ENCODE measurements at places on chromosomes 5 and 9.

DNA sequence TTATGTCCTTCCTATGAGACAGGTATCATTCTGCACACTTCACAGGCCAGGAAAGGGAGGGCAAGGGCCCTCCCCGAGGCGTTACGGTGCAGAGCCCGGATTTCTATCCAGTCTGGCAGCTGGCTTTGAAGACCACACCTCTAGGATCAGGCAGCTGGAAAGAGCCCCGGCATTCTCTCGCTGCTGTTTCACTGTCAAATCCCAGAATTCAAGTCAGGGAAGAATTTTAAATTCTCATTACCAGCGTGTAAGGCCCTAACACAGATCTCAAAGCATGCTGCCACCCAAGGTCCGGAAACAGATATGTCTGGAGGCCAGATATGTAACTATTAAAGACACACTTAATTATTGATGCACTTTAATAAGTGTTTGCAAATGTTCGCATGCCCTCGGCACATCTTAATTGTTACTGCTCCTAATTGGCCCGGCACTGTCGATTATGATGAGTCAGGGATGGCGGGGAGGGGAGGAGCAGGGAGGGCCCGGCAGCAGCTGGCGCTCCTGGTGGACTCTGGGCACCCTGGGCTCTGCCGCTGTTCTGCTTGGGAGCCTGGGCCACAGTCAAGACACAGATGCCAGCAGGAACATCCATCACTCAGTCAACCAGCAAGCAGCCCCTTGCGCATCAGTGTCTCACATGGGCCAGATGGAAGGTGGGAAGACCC, 76.3 kb upstream of the BARHL1 start:
- DNase-seq: no peak

GRCh38 chr5:170302653-170303501, 5.3 kb upstream of the LCP2 start:
- DNase-seq: peak; percentile 91

- DNase-seq: no peak
Observed at GRCh38 chr9:79807971-79808370, 236.2 kb downstream of the TLE4 start.

- no peak for DNase-seq
Observed at GRCh38 chr5:581266-581665, 30.9 kb upstream of the CEP72 start.

DNA sequence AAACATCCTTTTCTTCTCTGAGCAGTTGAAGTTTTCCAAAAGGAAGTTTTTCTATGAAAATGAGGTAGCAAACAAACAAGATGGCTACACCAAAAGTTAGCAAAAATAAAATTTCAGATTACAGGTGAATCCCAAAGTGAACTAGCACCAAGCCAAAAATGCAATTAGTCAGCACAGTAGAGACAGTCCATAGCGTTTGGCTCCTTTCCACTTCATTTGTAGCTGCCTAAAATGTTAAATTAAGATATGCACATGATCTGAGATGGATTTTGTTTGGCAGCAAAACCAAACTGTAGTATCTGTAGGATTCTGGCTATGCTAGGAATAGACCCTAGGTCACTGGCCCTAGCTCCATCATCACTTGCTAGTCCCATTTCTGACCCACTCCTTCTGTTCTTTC, 45.7 kb upstream of the SHOC1 start:
- DNase-seq: no peak

DNA sequence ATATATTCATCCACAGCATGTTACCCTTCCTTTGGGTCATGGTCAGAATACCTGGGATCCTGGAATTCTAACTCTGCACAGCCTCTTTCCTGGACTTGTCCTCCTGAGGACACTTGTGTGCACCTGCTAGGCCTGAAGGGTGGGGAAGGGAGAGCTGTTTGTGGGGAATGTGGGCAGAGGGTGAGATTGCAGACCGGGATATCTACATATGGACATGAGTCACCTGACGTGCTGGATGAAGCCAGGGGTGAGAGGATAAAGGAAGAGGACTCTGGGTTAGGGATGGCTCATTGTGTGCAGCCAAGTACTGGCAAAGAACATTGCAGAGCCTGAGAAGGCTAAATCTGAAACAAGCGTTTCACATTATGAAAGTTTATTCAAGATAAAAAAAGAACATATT, 241.4 kb upstream of the RPS23 start:
- DNase-seq: no peak

DNA sequence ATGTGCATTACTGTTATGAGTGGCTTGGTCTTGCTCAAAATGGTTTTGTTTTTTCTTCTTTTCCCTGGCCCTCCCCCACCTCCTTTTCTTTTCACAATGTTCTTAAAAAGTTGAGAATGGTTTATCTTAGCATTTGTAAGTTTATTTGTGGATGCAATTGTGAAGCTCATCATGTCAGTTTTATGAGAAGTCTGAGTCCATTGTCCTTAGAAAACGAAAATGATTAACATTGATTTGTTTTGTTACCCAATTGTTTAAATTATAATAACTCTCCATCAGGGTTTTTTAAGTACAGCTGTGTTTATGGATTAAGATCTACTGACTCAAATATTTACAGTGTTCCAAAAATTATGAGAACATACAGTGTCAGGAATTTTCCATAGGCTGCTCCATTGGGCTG, 511.3 kb upstream of the PAPPA start:
- no peak for DNase-seq

DNA sequence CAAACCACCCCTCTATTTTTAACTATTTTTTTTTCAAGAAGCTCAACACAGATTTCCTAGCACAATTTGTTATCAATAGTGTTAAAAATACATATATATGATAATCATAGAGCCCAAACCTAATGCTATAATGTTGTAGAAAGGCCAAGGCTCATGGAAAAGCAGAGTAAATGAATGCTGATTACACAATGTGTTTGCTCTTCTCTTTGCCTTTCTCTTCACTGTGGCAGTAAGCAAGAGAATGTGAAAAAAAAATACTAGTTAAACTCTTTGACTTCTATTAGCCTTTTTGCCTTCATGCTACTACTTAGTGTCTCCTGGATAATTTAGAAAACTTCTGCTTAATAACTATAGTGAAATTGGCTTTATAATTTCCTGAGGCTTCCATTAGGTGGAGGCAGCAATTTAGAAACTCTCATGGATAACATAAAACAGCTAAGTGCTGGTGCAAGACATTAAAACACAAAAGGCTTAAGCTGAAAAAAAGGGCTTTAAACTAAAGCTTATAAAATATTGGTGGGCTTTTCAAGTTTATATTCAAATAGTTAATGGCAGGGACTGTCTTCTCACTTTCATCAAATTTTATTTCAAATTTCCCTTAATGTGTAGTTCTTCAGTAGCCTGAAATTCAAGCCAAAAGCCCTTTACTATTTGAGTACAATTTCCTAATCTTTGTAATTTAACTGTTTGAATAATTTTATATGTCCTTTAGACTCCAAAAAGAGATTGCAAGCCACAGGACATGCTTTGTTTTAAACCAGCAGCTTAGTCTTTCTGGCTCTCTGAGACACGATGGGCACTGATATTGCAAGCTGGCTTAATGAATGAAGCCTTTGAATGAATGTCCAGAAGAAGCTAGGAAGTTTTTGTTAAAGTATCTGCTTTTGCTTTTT, 2031.8 kb upstream of the CDH6 start:
- DNase-seq: peak; percentile 7

DNA sequence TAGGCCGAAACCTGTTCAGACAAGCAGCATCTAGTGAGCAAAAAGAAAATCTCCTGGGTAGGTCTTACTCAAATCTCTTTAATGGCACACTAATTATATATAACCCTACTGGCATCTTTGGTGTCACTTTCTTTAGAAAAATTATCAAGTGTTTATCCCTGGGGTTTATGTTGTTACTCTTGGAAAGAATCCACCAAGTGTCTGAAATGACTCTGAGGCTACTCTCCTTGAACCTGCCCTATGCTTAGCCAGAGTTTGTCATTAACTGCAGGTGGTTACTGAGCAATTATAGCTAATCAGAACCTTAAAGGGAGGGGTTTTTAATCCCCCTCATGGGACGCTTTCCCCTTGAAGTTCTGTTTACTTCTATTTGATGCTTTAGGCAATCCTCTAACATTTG, 381.9 kb downstream of the PLK2 start:
- DNase-seq: no peak

- DNase-seq: no peak
Observed at GRCh38 chr9:88734527-88734926, 199.5 kb downstream of the NXNL2 start.

- DNase-seq: no peak
Observed at GRCh38 chr5:154475591-154476353, 2.3 kb downstream of the HAND1 start.

- DNase-seq: no peak
Observed at GRCh38 chr5:123438902-123439301, 15.7 kb upstream of the CEP120 start.

DNA sequence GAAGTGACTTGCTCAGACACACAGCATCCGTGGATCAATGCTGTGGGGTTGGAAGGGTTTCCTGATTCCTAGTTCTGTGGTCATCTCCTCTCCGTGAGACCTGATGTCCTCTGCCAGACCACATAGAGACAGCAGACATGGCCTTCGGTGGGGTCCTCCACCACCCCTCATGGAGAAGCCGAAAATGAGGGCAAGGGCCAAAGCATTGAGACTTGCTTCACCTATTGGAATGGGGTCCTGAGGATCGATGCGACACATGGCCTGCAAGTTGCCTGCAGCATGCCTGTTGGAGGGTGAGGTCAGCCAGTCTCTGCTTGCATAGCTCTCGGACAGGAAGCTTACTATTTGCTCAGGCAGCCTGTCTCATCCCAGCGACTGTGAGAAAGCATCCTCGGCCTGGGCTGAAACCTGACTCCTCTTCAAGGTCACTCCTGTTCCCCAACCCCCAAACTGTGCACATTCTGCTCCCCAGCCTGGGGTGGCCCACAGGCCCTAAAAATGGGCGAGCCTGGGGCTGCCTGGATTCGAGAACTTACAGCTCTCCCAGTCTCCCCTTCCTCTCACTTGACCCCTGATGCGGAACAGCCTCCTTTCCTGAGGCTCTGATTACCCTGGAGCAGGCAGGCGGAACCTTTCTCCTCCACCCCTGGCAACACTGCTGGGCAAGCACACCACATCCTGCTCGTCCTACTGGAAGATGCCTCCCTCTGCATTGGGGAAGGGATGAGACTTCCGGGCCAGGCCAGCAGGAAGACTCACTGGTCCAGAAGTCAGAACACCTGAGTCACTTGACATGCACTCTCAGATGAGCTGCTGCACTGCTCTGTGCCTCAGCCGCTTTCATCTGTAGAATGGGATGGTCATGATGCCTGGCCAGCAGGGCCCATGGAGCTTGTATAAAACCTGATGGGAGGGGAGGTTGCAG, 186.9 kb downstream of the RGS3 start:
- no peak for DNase-seq

GRCh38 chr9:113301548-113301947, 1.6 kb downstream of the RNF183 start:
- DNase-seq: no peak

Data from hematopoietic multipotent progenitor cell treated with erythropoietin and hydrocortisone succinate and interleukin-3 and kit ligand, for 4 days (in vitro differentiated cells).